ENCODE measurements at places on chromosomes 6 and 20. TPM values are rescaled to one million over a fixed set of nuclear protein-coding genes. Genes with fewer than 3 reads are reported as not detected.

HTR1E gene
- polyA plus RNA-seq: not detected

ENPP1 gene
- polyA plus RNA-seq: 1.3 TPM

GABRR1 gene
- not detected for polyA plus RNA-seq

DNA sequence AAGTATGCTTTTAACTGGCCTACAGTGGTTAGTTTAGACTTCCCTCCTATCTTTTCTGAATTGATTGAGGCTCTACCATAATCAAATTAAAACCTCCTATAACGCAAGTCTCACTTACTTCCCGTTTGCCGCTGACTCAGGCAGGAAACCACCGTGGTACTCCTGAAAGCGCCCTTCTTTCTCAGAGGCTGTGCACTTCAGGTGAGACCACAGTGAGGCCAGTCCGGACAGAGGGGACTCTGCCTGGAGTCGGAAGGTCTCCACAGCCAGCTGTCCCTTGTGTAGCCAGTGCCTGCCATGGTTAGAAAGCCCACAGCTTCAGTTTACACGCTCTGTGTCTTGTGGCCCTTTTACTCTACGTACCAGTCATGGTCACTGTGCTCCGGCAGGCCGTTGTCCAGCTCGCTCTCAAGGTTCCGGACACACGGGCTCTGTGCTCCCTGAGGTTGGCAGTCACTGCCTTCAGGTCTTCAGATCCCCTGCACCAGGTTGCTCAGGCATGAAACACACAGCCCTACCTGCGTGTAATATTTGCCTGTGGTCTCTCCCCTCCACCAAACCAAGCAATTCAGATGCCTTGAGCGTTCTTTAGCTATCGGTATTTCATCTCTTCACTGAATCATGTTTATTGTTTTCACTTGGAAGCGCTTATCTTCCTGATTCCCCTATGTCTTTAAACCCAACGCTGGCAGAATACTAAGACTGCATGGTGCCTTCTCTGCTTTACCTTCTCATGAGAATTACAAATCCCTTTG lies 178.8 kb downstream of the SMOC2 start:
- no peak for DNase-seq

SMLR1 gene
- not detected for polyA plus RNA-seq

GRCh38 chr20:20448881-20449280 lies 81.0 kb downstream of the INSM1 start:
- no peak for DNase-seq

GRCh38 chr20:25077610-25078169 lies 4.3 kb downstream of the VSX1 start:
- peak; percentile 55 for DNase-seq

FAXC gene
- 0.88 TPM for polyA plus RNA-seq

GRCh38 chr6:24255676-24256075 lies 102.2 kb downstream of the DCDC2 start:
- DNase-seq: no peak

FRS3 gene
- polyA plus RNA-seq: 3.2 TPM

GRCh38 chr20:44646641-44647274 lies 4.7 kb downstream of the ADA start:
- DNase-seq: no peak

DNA sequence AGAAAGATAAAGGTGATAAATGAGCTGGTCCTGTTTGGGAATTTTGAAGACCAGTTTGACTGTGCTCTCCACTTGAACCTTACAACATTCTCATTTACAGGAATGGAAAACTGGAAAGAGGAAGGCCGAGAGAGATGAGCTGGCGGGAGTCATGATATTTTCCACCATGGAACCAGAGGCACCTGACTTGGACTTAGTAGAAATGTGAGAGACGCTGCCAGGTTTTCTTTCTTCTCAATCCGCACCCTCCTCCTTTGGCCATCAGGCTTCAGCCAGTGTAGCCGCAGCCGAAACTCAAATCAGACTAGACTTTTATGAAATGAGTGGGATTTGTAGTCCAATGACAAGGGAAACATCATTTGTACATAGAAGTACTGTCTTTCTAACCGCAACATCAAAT lies 54.7 kb upstream of the SYNJ2 start:
- DNase-seq: no peak

KIAA1755 gene
- 2.1 TPM for polyA plus RNA-seq

DNA sequence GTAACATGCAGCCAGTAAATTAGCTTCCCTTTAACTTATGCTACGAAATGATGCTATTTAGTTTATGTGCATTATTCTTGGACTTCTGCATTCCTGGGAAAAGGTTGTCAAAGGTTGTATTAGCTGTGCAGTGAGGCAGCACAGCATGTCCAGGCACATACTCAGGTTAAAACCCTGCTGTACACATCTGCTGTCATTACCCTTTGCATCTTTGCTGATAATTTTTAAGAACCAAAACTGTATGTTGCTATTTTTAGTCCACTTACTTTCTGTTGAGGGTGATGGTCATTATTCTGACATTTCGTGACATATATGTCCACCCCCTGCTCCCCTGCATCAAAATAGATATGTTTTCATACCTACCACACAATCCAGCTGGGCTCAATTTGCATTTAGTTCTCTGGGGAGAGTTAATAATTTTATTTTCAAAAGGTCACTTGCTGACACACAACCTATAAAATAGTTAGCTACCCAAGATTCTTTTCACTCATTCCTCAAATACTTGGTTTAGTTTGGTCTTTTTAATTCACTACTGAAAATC lies 142.5 kb upstream of the SPACA1 start:
- DNase-seq: no peak

DNA sequence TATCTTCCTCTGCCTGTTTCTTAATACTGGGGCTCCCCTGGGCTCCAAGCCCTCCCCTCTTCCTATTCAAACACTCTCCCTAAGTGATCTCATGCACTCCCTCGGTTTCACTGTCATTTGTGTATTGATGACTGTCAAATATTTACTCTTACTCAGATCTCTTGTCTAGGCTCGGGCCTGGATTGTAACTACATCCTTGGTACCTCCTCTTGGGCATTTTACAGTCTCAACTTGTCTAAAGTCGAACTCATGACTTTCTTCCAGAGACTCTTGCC lies 189.4 kb upstream of the PRDM1 start:
- DNase-seq: no peak

GRCh38 chr20:4244700-4245485 lies 229.5 kb upstream of the RNF24 start:
- DNase-seq: no peak

GRCh38 chr6:119493980-119494379 lies 144.4 kb upstream of the MAN1A1 start:
- DNase-seq: no peak

RAET1G gene
- 0.22 TPM for polyA plus RNA-seq

- no peak for DNase-seq
Observed at GRCh38 chr6:92139601-92140000, 1279.8 kb downstream of the EPHA7 start.

GRCh38 chr20:57133926-57134650 lies 132.4 kb downstream of the BMP7 start:
- no peak for DNase-seq

DEFB132 gene
- not detected for polyA plus RNA-seq

GRCh38 chr20:45933266-45934045 lies 1.0 kb upstream of the PCIF1 start:
- peak; percentile 79 for DNase-seq

EMILIN3 gene
- polyA plus RNA-seq: 3.3 TPM

GRCh38 chr6:106324726-106325335 lies 729 bp downstream of the ATG5 start:
- no peak for DNase-seq

RXRB gene
- polyA plus RNA-seq: 24.6 TPM

GRCh38 chr6:169841251-169841650 lies 89.8 kb downstream of the ERMARD start:
- no peak for DNase-seq

APOBEC2 gene
- 72.3 TPM for polyA plus RNA-seq

TMC2 gene
- polyA plus RNA-seq: not detected

DNA sequence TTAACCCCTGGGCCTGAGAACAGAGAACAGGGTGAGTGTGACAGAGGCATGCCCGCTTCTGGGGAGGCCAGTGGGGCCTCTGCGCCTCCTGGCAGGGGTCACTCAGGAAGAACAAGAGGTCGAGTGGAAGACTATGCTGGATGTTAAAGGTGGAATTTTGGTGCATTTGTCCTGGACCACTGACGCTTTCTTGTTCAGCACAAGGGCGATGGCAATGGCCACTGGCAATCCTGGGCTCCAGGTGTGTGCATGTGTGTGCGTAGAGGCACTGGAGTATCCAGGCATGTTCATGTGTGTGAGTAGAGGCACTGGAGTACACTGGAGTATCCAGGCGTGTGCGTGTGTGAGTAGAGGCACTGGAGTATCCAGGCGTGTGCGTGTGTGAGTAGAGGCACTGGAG lies 23.5 kb upstream of the NPBWR2 start:
- peak; percentile 11 for DNase-seq

LSM14B gene
- polyA plus RNA-seq: 26.1 TPM

DNA sequence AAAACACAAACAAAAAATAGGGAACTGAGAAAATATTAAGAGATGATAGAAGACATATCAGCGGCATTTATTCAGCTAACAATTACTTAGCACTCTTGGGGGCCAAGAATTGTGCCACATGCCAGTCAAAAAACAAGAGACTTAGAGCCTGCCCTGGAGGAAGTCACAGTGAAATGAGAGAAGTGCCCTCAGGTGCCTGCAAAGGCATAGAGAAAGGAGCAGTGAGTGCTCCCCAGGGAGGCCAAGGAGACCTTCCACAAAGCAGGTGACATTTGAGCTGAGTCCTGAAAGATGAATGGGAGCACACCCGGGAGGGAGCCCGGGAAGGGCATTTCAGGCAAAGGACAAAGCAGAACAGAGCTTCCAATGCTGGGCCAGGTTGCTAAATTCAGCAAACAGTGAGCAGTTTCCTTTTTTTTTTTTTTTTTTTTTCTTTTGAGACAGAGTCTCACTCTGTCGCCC lies 184.7 kb upstream of the JARID2 start:
- DNase-seq: peak; percentile 19

GRCh38 chr20:31894980-31895675 lies 24.7 kb downstream of the TTLL9 start:
- DNase-seq: no peak

DNA sequence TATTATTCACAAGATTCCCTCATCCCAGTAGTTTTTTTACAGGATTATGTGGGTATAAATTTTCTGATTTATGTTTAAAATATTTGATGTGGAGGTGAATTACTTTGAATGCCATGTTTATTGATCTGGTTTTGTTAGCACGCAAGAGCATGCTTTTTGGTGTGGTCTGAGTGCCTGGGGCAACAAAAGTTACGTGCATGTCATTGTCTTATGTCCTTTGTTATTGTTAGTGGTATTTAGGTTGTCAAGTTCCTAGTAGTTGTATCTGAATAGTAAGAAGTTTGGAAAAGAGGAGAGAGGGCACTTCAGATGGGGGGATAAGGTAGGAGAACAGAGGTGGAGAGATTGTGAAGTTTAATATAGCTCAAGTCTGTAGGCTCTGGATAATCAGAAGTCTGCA lies 95.0 kb downstream of the ATRN start:
- DNase-seq: no peak

GRCh38 chr20:31829731-31830130 lies 10.6 kb downstream of the MYLK2 start:
- DNase-seq: no peak

DNA sequence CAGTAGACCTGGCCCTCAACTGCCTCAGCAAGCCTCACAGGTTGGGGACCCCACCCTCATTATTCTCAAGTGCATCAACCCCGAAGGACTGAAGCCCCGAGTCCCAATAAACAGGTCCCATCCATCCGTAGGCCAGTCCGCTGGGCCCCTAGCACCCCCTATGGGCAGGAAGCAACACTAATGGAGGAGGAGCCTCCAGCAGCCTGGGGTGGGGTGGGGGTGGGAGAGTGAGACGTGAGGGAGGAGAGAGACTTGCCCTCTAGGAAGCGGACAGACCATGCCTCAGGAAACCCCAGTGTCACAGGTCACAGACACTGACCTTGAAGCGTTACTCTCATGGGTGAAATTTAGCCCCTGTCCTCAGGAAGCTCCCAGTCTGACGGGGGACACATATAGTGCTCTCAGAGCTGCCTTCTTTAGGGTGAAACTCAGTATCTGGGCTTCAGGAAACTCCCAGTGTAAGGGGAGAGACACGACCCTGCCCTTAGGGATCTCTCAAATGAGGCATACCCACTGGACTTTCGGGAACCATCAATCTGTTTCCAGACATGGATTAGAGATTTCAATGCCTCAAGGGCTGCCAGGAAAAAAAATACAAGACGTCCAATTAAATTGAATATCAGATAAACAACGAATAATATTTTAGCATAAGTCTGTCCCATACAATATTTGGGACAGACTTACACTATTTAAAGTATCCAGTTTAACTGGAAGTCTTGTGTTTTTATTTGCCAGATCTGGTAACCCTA lies 125.8 kb downstream of the MRPL14 start:
- no peak for DNase-seq

DNA sequence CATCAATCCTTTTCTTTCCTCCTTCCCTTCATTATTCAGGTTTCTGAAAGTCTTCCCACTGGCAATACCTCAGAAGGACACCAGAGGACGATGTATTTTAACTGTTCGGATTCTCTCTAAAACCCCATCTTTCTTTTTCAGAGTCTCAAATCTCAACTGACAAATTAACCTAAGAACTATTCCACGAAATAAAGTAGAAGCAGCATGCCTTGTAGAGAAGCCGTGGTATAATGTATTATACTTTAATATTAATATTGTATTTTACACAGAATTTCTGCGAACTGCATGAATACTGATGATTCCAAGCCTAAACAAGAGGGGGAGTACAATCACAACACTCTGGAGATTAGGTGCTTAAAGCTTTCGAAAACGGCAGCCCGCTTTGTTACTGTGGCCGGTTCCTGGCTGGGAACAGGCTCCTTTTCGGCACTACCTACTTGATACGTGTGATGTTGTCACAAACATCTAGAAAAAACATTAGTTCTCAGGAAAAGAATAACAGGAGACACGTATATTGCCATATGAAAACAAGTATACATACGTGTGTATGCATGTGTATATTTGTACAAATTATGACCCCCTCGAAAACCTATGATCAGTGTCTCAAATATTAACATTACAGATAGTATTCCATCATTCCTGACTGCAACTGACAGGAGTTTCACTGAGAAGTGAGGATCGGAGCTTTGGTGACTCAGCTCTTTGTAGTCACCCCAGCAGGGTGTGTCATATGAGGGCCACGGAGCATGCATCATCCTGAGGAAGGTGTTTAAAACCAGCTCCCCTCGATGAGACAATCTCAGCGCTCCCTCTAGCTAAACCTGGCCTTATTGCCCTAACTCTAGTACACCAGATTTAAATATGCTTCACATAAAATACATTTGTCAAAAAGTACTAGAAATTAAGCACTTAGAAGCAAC lies 319.7 kb upstream of the TCF21 start:
- no peak for DNase-seq

IBTK gene
- 19.6 TPM for polyA plus RNA-seq

HDAC2 gene
- 26.9 TPM for polyA plus RNA-seq

DNA sequence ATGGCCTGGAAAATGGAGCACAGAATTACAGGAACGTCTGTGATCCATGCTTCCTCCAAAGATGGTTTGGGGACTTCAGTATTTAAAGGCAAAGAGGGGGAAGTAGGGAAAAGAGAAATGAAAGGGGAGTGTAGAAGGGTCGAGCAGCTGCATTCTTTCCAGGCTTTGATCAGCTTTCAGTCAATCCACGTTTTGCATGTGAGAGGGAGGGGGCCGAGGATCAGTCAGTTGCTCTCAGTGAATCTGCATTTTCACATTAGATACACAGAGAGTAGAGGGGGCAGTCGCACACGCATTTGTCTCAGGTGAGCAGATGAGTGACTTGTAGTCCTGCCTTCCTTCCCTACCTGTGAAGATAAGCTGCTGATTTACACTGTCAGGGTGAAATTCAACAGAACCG lies 78.8 kb downstream of the FOXF2 start:
- DNase-seq: no peak
